Stimulated activated effector memory CD8-positive, alpha-beta T cell treated with anti-CD3 and anti-CD28 coated beads, Interleukin-12 subunit alpha, Interleukin-12 subunit beta, amount 100 ng/mL, for 72 hours (primary cell): ENCODE measurements at places on chromosomes 11 and 22.

DNA sequence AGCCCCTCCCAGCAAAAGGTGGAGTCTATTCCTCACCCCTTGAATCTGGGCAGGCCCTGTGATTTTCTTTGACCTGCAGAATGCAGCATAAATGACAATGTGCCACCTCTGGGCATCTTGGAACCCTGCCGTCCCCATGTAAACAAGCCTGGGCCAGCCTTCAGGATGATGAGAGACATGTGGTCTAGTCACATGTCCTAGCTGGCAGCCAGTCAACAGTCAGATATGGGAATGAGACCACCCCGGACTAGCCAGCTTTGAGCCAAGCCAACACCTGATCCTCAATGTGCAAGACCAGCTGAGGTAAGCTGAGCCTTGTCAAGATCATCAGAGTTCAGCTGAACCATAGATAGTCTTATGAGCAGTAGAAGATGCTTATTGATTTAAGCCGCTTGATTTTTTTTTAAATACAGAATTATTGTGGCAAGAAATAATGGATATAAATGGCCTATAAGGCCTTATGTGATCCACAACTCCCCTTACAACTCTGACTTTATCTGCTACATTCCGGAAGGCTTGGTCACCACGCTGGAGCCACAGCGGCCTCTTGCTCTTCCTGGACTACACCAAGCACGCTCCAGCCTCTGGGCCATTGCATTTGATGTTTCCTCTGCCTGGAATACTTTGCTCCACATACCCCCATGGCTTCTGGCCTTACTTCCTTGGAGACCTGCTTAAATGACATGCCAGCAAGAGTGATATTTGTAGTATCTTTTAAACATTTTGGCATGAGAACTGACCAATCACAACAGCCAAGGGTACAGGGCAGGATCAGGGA lies 225.9 kb upstream of the SESN3 start:
- DNase-seq: no peak

GRCh38 chr11:71395263-71395560 lies 53.0 kb downstream of the DHCR7 start:
- DNase-seq: no peak

DNA sequence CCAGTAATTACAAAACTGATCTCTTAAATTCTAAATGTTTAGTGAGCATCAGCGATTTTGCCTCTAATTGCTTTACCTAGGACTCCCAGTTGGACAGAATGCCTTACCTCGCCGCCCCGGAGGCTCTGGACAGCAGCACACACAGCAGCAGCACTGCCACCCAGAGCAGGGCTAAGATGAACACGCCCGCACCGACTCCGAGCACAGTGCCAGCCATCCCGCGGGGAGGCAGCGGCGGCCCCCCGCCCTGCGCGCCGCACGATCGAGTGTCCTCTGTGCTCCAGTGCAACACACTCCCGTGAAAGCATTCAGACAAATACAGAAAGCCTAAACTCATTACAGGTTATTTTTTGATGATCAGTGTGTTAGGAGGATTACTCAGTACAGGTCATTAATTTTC lies 9.4 kb downstream of the TMEM218 start:
- no peak for DNase-seq

- no peak for DNase-seq
These were observed 77.0 kb upstream of the MYOD1 start for GRCh38 chr11:17642370-17642769.

DNA sequence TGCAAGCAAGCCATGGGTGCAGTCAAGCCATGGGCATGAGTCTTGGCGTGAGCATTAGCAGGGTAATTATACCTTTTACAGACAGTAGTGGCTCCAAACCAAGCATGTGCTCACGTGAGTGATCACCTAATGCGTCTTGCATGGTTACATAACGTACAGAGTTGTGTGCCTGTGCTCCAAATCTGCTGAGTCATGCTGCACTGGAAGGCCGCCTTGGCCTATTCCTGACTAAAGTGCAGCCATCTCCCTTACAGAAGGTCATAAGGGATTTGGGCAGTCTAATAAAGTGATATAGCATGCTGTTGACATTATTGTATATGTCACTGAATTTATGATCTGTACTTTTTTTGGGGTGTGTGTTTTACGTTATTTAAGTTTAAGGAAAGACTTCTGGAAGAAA lies 102.4 kb downstream of the ARHGAP42 start:
- DNase-seq: no peak

DNA sequence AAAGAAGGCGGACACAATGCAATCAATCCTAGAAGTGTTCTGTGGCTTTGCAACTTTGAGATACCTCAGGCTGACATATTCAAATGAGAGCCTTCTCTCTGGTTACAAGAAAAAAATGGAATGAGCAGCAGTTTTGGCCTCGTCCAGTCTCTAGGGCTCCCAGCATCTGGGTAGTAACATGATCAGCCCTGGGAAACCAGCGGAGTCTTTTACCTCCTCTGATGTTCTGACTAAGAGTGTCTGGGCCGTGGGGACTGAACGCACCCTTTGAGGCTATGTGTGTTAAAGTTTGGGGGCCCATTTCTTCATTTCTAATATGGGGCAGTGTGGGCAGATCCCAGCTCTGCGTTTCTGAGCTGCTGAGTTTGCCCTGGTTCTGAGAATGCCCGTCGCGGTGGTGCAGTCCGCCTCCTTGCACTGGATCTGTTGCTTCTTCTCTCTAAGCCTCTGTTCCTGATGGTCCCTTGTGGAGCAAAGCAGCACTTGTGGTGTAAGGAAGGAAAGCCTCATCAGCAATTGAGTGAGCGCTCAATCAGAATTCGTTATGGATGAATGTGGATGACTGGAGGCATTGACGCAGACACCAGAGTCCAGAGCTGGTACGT lies 8.1 kb downstream of the PARVB start:
- no peak for DNase-seq

DNA sequence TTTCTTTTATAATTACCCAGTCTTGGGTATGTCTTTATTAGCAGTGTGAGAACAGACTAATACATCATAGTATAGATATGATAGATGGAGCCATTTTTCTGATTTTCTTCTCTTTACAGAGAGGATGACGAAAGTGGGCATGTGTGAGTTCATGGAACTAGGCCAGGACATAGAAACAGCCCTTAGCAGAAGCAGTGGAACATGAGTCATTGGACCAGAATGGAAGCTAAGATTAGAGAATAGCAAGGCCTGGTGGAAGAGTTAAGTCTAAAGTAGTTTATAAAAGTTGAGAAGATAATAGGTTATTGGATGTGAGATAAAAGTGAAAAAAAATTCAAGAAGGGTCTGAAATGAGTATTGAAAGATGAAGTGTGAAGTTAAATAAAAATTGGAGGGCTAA lies 97.0 kb upstream of the MPPED2 start:
- DNase-seq: no peak

- no peak for DNase-seq
These were observed at the start of gene LGALS12 for GRCh38 chr11:63505857-63506528. Gene LGALS12, plus strand, starts transcription at chr11:63506084. Its CDS starts 375 bp downstream, at chr11:63506459.

DNA sequence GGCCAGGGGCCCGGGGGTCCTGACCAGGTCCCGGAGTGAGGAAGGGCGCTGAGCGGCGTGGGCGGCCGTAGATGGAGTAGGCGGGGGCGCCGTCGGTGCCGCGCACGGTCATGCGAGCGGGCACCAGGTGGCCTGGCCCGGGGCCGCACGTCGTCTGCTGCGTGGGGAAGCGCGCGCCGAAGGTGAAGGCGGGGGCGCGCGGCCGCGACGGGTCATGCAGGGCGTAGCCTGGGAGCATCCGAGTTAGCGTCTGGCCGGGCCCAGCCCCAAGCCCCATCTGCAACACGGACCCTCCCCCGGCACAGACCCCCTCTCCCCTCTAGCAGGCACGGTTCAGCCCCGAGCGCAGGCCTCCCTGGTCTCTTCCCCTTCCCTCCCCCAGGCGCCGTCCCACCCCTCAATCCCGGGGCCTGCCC lies 1.7 kb upstream of the TYMP start:
- DNase-seq: peak; percentile 84

DNA sequence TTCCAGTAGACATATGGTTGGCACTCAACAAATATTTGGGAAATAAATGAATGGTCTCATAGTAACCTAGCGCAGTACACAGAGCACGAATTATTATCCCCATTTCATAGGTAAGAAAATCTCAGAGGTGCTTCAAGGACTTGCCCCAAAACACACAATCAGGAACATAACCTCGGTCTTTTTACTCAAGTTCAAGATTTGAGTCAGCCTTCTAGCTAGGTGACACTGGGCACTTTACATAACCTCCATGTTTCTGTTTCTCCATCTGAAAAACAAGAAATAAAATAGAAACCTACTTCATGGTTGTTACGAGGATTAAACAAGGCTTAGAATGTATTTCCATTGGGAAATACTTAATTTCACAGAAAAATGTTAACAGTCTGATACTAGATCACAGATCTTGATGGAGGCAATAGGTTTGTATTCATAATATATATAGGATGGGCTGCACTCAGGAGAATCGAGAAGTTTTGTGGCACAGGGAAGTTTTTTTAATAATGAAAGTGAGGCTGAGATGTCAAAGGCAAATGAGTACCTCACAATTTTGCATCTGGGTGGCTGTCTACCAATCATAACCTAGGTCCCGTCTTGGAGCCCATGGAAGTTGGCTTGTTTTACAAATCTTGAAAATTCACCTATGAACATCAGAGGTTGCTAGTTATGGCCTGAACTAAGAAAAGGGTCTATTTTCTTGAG lies 147.4 kb upstream of the ZC3H12C start:
- no peak for DNase-seq

DNA sequence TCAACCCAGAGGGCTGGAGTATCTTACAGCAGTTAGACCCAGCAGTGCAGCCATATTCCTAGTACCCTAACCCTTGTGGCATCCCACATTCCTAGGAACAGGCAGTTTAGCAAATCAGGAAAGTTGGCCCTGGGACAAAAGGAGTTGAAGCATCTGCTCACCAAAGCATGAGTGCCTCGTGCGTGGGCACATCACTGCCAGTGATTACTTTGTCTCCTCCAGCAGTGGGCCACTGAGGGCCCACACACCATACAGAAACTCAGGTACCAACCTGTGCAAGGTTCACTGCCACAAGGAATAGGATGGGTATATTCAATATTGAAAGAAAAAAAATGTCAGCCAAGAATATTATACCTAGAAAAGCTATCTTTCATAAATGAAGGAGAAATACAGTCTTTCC lies 227.5 kb upstream of the CNTN5 start:
- DNase-seq: no peak

DNA sequence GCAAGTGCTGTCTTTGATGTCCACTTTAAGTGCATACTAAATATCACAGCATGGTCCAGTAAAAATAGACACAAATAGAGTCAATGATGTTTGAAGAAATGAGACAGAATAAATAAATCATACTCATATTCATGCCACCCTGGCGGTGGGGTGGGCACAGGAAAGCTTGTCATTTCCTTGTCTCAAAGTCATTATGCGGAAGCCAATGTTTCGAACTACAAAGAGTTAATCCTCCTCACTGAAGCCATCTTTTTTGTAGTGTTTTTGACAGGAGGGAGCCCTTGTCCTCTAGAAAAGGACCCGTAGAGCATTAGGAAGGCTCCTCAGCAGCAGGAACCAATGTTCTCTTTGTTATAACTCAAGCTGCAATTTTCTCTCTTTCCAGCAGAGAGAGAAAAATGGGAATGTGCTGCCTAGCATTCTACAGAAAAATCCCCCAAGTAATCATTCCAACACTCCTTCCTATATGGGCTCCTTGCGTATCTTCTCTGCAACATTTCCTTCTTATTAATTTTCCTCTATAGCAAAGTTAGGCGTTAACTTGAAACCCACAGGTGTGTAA lies 30.6 kb downstream of the SC5D start:
- no peak for DNase-seq

DNA sequence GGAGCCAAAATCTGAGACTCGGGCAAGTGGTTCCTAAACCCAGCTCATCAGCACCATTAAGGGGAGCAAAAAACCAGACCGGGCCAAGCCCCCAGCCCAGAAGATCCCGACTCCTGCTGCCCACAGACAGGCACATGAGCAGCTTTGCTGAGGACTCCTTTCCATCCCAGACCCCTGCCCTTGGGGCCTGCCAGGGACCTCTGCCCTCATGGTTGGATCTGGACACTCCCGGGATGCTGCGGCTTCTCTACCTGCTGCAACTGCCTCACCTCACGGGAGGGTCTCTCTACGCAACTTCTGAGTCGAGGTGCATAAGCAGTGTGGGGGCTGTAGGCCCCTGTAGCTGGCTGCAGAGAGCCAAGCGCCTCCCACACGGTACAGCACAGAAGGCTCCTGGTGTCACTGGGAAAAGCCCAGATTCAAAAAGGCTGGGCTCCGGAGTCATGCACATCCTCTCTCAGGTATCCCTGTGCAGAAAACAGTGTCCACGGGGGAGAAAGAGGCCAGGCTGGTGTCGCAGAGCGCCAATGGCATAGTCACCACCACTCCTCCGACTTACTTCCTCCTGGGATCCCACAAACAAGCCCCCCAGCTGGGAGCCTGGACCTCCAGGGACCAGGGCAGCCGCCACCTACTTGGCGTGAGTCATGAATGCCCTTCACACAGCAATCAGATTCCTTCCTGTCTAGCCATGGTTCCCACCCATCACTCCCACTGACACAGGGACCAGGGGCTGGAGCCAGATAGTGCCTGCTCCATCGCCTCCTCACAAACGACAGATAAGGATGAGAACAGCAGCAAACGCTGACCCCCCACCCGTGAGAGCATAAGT lies 122.1 kb downstream of the BCR start:
- DNase-seq: no peak

GRCh38 chr11:15208378-15209222 lies 93.9 kb downstream of the INSC start:
- peak; percentile 67 for DNase-seq

- DNase-seq: no peak
These were observed 29.1 kb upstream of the RELT start for GRCh38 chr11:73347067-73347466.

DNA sequence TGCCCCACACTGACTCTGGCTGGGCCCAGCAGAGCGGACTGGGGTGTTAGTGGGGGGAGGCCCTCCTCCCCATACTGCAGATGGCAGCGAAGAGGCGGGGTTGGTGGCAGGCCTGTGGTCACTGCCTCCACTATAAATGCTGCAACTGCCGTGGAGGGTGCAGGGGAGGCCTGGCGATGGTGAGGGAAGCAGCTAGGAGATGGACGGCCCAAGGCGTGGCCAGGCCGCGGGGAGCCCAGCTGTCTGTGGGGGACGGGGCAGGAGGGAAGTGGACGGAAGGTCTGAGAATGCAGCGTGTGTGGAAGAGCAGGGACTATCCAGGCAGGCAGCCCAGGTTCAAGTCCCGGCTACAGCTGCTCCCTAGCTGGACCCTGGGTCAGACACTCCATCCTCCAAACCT lies 18.3 kb downstream of the DNAL4 start:
- no peak for DNase-seq
